ENCODE measurements at places on chromosomes 7 and 10. TPM values are rescaled to one million over a fixed set of nuclear protein-coding genes. Genes with fewer than 3 reads are reported as not detected.

Gene WNT16
- total RNA-seq: not detected

DNA sequence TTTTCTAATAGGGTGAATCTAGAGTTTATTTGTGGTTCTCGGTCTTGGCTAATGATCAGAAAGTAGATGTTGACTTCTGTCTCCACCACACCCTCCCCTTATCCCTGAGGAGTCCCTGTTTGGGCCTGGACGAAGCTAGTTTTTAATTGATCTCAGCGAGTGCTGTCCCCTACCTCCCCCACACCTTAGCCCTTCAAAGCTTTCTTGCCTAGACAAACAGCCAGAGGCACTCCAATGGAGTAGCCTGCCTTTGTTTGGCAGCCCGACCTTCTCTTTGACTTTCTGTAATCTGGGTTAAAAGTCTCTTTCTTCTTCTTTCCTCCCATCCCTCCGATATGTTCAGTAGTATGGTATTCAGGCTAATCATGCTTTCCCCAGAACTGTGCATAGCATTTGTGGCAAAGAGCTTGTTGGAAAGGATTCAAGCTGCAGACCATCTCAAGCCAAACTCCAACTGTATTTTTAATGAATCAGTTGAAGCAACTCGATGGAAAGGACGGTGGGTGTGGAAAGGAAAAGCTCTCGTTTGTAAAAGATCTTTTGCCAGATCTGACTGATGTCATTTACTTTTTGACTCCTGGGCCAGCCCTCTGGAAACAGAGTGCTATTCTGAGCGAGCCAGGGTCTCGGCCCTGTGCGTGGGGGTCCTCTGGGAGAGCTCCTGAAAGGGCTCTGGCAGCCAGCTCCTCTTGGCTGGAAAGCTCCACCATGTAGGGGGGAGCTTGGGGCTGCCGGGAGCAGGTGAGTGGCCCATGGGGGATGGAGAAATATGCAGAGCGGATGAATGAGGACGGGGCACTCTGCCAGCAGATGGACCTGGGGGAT lies 4.5 kb downstream of the FAM180A start:
- no peak for DNase-seq

- DNase-seq: no peak
These were observed 257.0 kb upstream of the AUTS2 start for GRCh38 chr7:69341288-69341687.

DNA sequence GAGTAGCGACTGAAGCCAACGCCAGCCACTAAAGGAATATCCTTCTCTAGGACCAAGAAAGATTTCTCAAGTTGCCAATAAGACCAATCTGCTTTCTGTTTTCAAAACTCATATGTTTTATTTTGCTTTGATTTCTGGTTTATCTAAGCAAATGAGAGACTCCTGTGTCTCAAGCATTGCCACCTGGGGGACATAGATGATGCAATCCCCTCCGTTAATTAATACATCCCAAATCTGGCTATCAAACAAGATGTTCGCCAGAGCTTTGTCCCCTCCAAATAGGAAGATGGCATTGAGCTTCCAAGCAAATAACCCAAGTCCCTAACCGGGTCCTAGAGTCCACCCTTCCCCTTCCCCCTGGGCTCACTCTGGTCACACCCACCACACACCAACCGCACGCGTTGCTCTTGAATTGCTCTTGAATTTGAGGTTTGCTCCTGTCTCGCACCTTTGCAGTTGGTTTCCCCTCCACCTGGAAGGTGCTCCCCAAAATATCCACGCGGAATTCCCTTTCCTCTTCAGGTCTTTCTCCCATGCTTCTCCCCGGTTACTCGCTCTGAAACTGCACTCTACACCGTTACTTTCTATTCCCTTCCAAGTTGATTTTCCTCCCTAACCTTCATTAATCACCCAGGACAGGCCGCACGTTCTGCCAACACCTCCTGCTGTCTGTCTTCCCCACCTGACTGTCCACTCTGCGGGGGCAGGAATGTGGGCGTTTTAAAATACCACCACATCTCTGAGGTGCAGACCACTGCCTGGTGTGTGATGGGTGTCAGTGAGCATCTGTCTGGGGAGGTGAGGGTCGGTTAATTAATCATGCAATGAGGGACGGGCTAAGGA lies 64.1 kb upstream of the RNF32 start:
- DNase-seq: no peak

- no peak for DNase-seq
These were observed 42.2 kb downstream of the SUFU start for GRCh38 chr10:102545997-102546396.

GRCh38 chr7:24578052-24578451 lies 4.8 kb downstream of the PALS2 start:
- no peak for DNase-seq

GRCh38 chr10:30984563-30985328 lies 46.9 kb downstream of the ZNF438 start:
- no peak for DNase-seq

DNA sequence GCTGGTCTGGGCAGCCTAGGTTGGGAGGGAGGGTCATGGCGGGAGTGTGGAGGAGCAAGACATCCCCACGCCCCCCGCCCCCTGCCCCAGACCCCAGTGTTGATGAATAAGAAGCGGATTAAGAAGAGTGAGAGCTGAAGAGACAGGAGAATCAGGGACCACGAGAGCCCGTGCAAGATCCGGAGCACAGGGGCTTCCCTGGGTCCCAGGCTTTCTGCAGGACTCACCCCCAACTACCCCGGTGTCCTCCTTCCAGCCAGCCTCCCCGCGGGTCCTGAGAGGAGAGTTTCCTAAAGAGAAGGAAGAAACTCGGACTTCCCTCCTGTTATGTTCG lies 20.1 kb downstream of the GHRHR start:
- DNase-seq: no peak

GRCh38 chr10:123847686-123848432 lies 43.7 kb downstream of the CPXM2 start:
- no peak for DNase-seq

Gene FANK1
- total RNA-seq: 0.42 TPM

DNA sequence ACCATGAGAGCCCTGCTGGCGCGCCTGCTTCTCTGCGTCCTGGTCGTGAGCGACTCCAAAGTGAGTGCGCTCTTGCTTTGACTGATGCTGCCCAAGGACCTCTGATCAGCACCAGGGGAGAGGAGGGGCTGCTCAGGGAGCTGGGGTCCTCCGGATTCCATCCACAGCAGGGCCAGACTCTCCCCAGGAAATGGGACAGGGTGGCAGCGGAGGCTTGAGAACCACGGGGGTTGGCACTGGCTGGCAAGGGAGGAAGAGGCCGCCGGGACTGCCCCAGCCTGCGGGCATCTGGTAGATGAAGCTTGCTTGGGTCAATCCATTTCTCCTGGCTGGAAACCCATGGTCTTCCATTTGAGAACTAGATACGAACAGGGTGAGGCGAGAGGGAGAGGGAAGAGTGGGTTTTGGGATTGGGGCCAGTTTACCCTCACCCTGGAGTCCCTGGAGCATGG lies 647 bp downstream of the PLAU start:
- DNase-seq: no peak

Gene TEX47
- not detected for total RNA-seq

Gene SUGCT
- total RNA-seq: 2.9 TPM

Gene AGK
- 23.2 TPM for total RNA-seq

DNA sequence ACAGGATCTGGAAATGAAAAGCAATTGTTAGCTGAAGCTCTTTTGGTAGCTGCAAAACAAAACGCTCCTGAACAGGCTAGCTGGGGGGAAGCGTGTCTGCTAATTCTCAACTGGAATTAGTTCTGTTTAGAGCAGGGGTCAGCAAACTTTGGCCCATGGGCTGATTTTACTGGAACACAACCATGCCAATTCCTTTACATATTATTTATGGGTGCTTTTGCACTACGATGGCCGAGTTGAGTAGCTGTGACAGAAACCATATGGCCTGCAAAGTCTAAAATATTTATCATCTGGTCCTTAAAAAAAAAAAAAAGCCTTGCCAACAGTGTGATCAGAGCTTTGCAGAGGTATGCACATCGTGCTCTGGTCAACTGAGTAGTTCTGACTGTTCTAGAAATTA lies 108.4 kb upstream of the PDLIM1 start:
- no peak for DNase-seq

DNA sequence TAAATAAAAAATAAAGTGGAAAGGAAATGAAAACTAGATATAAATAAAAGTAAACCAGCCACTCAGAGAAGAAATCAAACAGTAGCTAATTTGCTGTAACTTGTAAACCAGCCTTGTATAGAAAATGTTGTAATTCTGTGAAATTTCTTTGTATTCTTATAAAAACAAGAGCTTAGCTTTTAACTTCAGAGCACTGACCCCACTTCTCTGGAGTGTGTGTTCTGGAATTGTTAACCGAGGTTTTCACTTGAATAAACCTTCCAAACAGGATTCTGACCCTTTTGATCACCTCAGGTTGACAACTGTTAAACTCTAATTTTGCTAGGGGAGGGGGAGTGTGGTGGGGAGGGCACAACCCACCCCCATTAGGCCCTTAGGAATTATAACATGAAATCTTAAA lies 151.9 kb upstream of the TRIM24 start:
- no peak for DNase-seq

Gene PNPLA8
- total RNA-seq: 40.4 TPM

GRCh38 chr7:107994421-107995030 lies 8.4 kb downstream of the LAMB1 start:
- DNase-seq: no peak

Gene PON3
- total RNA-seq: 2.7 TPM

DNA sequence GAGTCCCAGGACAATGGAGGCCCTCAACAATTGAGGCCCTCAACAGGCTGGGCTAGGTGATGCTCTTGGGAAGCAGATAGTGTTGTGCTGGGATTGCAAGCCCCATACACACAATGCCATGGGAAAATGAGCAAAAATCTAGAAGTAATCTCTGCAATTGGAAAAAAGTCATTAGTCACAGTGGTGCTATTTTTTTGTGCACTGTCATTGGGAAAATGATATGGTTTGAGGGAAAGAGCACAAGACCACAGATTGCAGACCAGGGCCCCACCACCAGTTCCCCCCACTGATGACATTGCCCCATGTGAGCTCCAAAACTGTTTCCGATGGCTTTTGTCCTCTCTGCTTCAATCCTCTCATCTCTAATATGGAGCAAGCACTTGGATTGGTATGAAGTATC lies 1.9 kb downstream of the KCTD7 start:
- no peak for DNase-seq

DNA sequence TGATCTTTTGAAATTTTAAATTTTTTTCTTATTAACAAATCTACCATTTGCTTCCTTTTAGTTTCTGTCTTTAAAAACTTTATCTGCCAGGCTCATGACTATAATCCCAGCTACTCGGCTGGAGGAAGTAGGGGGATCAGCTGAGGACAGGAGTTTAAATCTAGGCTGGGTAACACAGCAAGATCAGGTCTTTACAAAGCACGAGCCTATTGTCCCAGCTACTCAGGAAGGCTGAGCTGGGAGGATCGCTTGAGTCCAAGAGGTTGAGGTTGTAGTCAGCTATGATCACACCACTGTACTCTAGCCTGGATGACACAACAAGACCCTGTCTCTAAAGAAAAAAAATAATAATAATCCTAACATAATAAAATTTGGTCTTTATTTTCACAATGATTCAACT lies 17.5 kb downstream of the DPY19L1 start:
- DNase-seq: no peak

Gene CYP3A5
- total RNA-seq: 96.8 TPM

DNA sequence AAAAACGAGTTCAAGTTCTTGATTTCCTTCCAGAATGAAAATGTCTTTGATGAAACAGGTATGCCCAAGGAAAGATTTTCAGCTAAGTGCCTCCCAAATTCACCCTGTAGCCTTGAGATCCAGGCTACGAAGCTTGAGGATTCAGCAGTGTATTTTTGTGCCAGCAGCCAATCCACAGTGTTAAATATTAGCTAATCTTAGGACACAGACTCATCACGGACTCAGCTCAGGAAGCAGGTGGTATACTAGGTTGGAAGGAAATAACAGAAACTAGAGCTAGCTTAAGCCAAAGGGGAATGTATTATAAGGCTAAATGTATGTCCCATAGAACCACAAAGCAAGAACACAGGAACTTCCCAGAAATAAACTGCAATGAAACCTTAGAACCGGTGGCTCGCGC lies 151.0 kb upstream of the PRSS1 start:
- DNase-seq: no peak

DNA sequence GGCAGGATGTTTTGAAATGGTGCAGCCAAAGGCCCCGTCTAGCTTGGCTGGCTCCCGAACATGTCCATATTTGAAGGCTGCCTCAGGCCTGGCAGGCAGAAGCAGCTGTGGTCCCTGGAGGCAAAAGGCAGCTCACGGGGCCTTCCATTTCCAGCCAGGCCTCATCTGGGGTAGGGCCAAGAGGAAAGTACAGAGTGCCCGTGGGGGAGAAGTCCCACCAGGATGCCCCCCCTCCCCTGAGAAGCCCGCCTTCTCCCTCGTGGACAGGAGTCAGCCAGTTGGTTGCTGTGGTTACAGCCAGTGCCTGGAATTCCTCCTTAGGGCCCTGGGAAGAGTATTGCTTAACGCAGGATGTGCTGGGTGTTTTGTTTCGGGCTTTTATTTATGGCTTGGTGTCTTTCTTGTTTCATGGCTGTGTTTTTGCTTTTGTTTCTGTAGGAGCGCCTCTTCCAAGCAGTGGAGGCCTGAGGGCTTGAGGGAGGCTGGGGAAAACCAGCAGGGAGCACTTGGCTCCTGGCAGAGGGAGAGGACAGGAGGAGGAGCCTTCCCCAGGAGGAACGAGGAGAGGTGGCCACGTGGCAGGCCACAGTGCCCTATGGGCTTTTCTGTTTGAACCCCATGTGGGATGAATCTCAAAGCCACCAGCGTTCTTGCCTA lies 45.4 kb downstream of the CHST3 start:
- peak; percentile 94 for DNase-seq

- no peak for DNase-seq
These were observed 47.6 kb upstream of the ELFN1 start for GRCh38 chr7:1622441-1622840.

Gene VOPP1
- total RNA-seq: 69.5 TPM

Gene CREB3L2
- total RNA-seq: 175 TPM

DNA sequence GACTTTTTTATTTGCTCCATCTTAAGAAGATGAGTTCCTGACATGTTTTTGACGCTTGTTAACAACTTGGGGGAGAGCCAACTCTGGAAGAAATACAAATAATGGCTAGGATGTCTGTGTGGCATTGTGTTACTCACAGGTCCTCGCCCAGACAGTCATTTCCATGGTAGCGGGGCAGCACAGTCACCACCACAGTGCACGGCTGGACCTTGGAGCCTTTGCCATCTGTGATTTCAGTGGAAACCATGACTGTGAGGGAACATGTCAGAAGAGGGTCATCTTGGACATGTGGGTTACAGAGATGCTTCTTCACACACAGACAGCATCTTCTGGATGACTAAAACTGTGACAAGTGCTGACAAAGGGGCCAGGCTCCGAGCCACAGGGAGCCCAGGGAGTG lies 74.5 kb downstream of the PKD1L1 start:
- DNase-seq: peak; percentile 28

Data from mesenteric fat pad (tissue), 1 donor.